ENCODE measurements at places on chromosomes 16 and 17. TPM values are rescaled to one million over a fixed set of nuclear protein-coding genes. Genes with fewer than 3 reads are reported as not detected.

DNA sequence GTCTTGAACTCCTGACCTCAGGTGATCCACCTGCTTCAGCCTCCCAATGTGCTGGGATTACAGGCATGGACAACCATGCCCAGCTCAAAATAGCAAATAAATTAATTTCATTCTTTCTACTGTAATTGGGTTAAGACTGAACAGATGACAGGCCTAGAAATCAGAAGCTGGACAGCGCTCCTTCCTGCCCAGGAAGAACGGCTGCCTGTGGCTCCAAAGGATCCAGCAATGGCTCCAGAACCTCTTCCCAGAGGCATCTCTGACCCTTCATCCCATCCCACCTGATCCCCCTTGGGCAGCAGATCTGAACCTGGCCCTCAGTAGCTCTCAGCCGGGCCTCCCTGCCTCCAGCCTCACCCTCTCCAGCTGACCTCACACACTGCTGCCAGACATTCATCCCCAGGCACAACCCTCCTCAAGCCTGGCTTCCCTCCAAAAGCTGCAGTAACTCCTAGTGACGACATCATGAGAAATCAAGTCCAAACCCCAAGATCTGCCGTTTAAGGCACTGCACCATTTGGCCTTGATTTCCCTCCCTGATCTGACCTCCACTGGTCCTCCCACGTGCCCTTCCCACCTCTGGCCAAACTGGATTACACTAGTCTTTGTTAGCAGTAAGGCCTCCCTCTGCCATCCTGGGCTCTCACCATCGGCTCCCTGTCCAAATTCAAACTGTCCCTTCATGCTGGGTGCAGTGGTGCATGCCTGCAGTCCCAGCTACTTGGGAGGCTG, 3.1 kb upstream of the MIF4GD start:
- no peak overlapping the region for H3K27ac ChIP-seq
- no peaks in the 10 kb centered on the region for H3K27me3 ChIP-seq
- peaks cover 14% of the 10 kb centered on the region for H3K4me1 ChIP-seq
- no peak overlapping the region for H3K4me3 ChIP-seq
- H3K36me3 ChIP-seq, result peaks cover 22% of the 10 kb centered on the region

DPEP1 gene
- 0.76 TPM for total RNA-seq

DNA sequence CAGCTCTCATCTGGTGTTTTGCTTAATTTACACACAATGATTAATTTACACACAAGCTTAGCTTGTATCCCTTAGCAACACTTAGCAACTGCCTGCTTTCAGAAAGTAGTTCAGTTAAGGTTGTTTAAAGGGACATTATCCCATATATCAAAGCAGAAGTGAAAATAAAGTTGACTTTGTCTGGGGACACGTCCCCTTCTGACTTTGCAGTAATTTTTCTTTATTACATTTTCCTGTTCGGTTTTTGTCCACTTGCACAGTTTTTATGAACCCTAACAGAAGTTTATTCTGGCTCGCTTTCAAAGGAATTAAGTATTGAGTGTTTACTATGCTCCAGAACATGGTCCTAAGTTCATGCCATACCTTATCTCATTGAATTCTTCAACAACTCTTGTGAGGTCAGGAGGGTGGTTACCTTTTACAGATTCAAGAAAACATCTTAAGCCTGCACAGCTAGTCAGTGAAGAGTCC, 41.5 kb downstream of the ARHGAP44 start:
- H3K4me1 ChIP-seq, result no peaks in the 10 kb centered on the region
- H3K4me3 ChIP-seq, result no peak overlapping the region
- H3K27me3 ChIP-seq, result no peaks in the 10 kb centered on the region
- H3K36me3 ChIP-seq, result no peaks in the 10 kb centered on the region
- no peak for DNase-seq

- no peak for DNase-seq
- H3K4me1 ChIP-seq, result peaks cover 67% of the 10 kb centered on the region
- peak overlapping the region; percentile 93 for H3K27ac ChIP-seq
- H3K27me3 ChIP-seq, result no peaks in the 10 kb centered on the region
- H3K36me3 ChIP-seq, result peaks cover 14% of the 10 kb centered on the region
- no peak overlapping the region for H3K4me3 ChIP-seq
Observed at GRCh38 chr16:75246504-75247205, 4.8 kb downstream of the BCAR1 start.

GRCh38 chr16:8850279-8850885, 18.4 kb downstream of the CARHSP1 start:
- H3K36me3 ChIP-seq, result peaks cover 73% of the 10 kb centered on the region
- peaks cover 10% of the 10 kb centered on the region for H3K4me1 ChIP-seq
- H3K4me3 ChIP-seq, result no peak overlapping the region
- H3K27ac ChIP-seq, result peak overlapping the region; percentile 76
- DNase-seq, result no peak
- no peaks in the 10 kb centered on the region for H3K27me3 ChIP-seq

GRCh38 chr17:68061512-68062313, 26.2 kb downstream of the KPNA2 start:
- no peak for DNase-seq
- no peaks in the 10 kb centered on the region for H3K36me3 ChIP-seq
- H3K27me3 ChIP-seq, result no peaks in the 10 kb centered on the region

GRCh38 chr17:54814371-54814770, 86.3 kb upstream of the TOM1L1 start:
- H3K27me3 ChIP-seq, result no peaks in the 10 kb centered on the region
- DNase-seq, result no peak
- H3K4me1 ChIP-seq, result no peaks in the 10 kb centered on the region
- no peaks in the 10 kb centered on the region for H3K36me3 ChIP-seq
- no peak overlapping the region for H3K27ac ChIP-seq

ARL2BP gene
- 50.8 TPM for total RNA-seq

TMEM220 gene
- total RNA-seq, result 1.4 TPM

KRT39 gene
- not detected for total RNA-seq

- no peak overlapping the region for H3K4me3 ChIP-seq
- no peaks in the 10 kb centered on the region for H3K4me1 ChIP-seq
- no peaks in the 10 kb centered on the region for H3K27me3 ChIP-seq
- no peak overlapping the region for H3K27ac ChIP-seq
- H3K36me3 ChIP-seq, result no peaks in the 10 kb centered on the region
Observed at GRCh38 chr17:61627125-61627524, 36.1 kb upstream of the NACA2 start.

PLA2G10 gene
- not detected for total RNA-seq

GRCh38 chr16:76222087-76222486, 55.1 kb upstream of the CNTNAP4 start:
- no peaks in the 10 kb centered on the region for H3K36me3 ChIP-seq
- no peak for DNase-seq
- H3K4me1 ChIP-seq, result no peaks in the 10 kb centered on the region

GAA gene
- 50.4 TPM for total RNA-seq

DNA sequence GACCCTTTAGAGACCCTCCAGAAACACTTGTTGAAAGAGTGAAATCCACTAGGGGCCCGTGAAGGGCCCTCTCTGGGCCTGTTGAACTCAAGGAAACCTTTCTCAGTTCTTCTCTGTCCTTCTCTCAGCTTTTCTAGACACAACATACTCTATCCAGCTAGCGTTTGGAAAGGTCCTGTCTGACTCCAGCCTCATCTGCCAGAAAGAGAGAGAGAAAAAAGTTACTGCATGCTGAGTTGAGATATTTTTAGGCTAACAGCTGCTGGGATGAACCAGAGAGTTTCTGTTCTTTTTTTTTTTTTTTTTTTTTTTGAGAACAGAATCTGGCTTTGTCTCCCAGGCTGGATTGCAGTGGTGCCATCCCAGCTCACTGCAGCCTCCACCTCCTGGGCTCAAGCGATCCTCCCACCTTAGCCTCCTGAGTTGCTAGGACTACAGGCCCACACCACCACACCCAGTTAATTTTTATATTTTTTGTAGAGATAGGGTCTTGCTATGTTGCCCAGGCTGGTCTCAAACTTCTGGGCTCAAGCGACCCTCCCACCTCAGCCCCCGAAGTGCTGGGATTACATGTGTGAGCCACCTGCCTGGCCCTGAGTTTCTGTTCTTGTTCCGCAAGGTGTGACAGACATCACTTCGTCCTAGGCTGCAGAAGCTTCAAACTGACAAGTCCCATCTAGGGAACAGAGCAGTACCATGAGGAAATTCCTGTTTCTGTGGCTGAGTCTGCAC, 14.9 kb upstream of the TEX2 start:
- no peaks in the 10 kb centered on the region for H3K36me3 ChIP-seq
- peaks cover 28% of the 10 kb centered on the region for H3K4me1 ChIP-seq
- no peaks in the 10 kb centered on the region for H3K27me3 ChIP-seq
- no peak overlapping the region for H3K27ac ChIP-seq
- no peak overlapping the region for H3K4me3 ChIP-seq
- no peak for DNase-seq

DNA sequence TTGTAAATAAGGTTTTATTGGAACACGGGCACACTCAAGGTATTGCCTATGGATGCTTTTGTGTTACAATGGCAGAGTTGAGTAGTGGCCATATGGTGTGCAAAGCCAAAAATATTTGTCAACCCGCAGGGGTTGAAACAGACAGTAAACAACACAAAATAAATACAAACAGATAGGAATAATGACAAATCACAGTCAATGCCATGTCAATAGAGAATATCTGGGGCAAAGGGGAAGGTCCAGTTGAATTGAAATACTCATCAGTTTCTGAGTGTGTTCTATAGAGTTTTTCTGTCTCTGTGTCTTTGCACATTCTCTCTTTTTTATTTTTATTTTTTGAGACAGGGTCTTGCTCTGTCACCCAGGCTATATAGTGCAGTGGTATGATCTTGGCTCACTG, 37.5 kb downstream of the PITPNC1 start:
- H3K36me3 ChIP-seq, result no peaks in the 10 kb centered on the region
- no peak for DNase-seq
- no peaks in the 10 kb centered on the region for H3K4me1 ChIP-seq
- H3K4me3 ChIP-seq, result no peak overlapping the region

GRCh38 chr16:66335704-66336329, 30.7 kb upstream of the CDH5 start:
- H3K27ac ChIP-seq, result no peak overlapping the region
- H3K36me3 ChIP-seq, result no peaks in the 10 kb centered on the region
- no peaks in the 10 kb centered on the region for H3K27me3 ChIP-seq
- no peak for DNase-seq
- H3K4me1 ChIP-seq, result no peaks in the 10 kb centered on the region

DNA sequence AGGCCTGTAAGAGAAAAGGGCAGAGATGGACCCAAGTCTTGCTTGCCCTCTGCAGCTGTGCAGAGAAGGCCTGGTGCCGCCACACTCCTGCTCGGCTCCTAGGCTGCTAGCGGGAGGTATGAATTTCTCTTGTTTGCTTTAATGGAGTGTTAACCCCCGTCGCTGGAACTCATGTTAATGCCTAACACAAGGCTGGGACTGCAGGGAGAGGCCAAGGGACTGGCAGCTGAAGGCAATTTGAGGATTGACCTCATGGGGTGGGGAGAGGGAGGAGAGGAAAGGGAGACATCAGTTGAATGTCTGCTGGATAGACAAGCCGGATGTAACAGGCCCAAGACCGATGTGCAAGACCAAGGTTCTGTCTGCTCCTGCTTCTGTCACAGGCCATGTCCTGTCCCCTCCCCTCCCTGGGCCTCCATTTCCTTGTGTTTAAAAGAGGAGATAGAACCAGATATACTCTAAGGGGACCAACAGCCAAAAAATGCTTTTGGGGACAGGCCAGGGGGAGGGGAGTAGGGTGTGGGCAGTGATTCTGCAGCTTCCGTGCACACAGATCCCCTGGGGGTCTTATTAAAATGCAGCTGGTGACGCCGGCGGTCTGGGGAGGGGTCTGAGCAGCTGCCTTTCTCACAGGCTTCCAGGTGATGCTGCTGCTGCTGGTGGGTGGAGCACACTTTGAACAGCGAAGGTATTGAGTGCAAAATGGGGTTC, 46.7 kb upstream of the TBX2 start:
- H3K36me3 ChIP-seq, result no peaks in the 10 kb centered on the region
- peak overlapping the region; percentile 30 for H3K27ac ChIP-seq
- H3K27me3 ChIP-seq, result no peaks in the 10 kb centered on the region
- no peaks in the 10 kb centered on the region for H3K4me1 ChIP-seq
- DNase-seq, result no peak

- H3K27ac ChIP-seq, result no peak within 1 kb of the TSS
- H3K27me3 ChIP-seq, result peaks cover 6% of the 10 kb centered on the region
- no peak for DNase-seq
- H3K4me3 ChIP-seq, result peak within 1 kb of the TSS; percentile 57
- H3K4me1 ChIP-seq, result peaks cover 20% of the 10 kb centered on the region
- H3K36me3 ChIP-seq, result no peaks in the 10 kb centered on the region
Observed at GRCh38 chr17:7179317-7180254, at the start of gene ASGR1. TSS of gene ASGR1 (minus strand) at chr17:7179370. CDS start at chr17:7178563, 807 bp downstream.

- no peaks in the 10 kb centered on the region for H3K27me3 ChIP-seq
- no peak overlapping the region for H3K4me3 ChIP-seq
- H3K4me1 ChIP-seq, result no peaks in the 10 kb centered on the region
- no peak for DNase-seq
Observed at GRCh38 chr16:64343061-64343819, 778.6 kb downstream of the CDH11 start.

DNA sequence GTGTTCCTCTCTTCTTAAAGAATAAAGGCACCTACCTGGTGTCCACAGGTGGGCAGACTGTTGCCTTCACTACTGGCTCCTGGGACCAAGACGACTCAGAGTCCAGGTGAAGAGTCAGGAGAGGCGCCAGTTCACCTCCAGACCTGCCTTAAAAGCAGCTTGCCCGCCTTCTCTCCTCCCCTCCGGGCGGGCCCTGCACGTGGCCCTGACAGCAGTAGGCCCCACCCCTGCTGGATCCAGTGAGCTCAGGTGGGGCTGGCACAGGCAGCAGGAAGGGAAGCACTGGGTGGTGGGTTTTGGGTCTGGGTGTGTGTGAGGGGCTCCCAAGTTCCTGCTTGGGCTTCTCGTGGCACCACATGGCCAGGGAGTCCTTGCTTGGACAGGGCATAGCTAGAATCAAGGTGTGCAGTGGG, at the start of gene TNS4:
Gene TNS4, minus strand, starts transcription at position 125 of the 413 bp plus-strand sequence. CDS start 5,198 bp downstream, outside the sequence.
- H3K4me3 ChIP-seq, result peak within 1 kb of the TSS; percentile 60
- DNase-seq, result no peak
- H3K4me1 ChIP-seq, result peaks cover 14% of the 10 kb centered on the region

- peaks cover 6% of the 10 kb centered on the region for H3K4me1 ChIP-seq
- DNase-seq, result no peak
- no peak overlapping the region for H3K4me3 ChIP-seq
- H3K36me3 ChIP-seq, result peaks cover 30% of the 10 kb centered on the region
Observed at GRCh38 chr16:12146966-12147365, 170.4 kb downstream of the SNX29 start.

DNA sequence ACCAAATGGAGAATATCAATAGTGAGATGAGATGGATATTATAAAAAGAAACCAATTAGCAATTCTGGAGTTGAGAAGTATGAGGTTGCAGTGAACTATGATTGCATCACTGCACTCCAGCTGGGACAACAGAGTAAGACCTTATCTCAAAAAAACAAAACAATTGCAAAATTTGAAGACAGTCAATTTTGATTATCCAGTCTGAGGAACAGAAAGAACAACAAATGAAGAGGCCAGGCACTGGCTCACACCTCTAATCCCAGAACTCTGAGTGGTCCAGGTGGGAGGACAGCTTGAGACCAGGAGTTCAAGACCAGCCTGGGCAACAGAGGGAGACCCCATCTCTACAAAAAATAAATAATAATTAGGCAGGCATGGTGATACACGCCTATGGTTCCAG, 35.0 kb downstream of the USP32 start:
- H3K36me3 ChIP-seq, result no peaks in the 10 kb centered on the region
- no peak overlapping the region for H3K27ac ChIP-seq
- no peak for DNase-seq
- H3K4me3 ChIP-seq, result no peak overlapping the region
- no peaks in the 10 kb centered on the region for H3K27me3 ChIP-seq

ZNF646 gene
- total RNA-seq, result 6.5 TPM

SLC12A3 gene
- not detected for total RNA-seq

All from esophagus squamous epithelium (tissue), 5 donors.